ENCODE measurements at places on chromosomes 13 and 19. TPM values are rescaled to one million over a fixed set of nuclear protein-coding genes. Genes with fewer than 3 reads are reported as not detected.

- H3K27me3 ChIP-seq = no peaks in the 10 kb centered on the region
- H3K4me3 ChIP-seq = no peak overlapping the region
- H3K4me1 ChIP-seq = peaks cover 24% of the 10 kb centered on the region
- no peak overlapping the region for H3K27ac ChIP-seq
- DNase-seq = no peak
- H3K36me3 ChIP-seq = peaks cover 7% of the 10 kb centered on the region
Measured at GRCh38 chr13:24264976-24265375, 44.4 kb upstream of the C1QTNF9 start.

GRCh38 chr13:96052656-96053002 lies 572 bp downstream of the UGGT2 start:
- H3K27me3 ChIP-seq = no peaks in the 10 kb centered on the region
- H3K4me1 ChIP-seq = no peaks in the 10 kb centered on the region
- no peak for DNase-seq
- peak overlapping the region; percentile 35 for H3K27ac ChIP-seq
- H3K36me3 ChIP-seq = no peaks in the 10 kb centered on the region

Gene TMEM145
- not detected for total RNA-seq

Gene SIGLEC14
- not detected for total RNA-seq

DNA sequence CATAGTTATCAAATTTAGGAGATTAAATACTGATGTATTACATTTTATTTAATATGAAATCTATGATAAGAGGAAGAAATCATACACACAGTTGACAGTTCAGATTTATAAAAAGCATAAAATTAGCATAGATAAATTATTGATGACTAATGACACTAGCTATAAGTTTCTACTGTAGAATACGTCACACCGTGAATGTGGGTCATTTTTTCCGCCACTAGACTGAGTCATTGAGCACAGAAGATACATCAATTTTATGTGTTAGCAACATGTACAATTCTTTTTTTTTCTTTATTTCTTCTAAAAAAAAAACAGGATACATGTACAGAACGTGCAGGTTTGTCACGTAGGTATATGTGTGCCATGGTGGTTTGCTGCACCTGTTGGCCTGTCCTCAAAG lies 22.2 kb downstream of the AP2S1 start:
- H3K36me3 ChIP-seq = no peaks in the 10 kb centered on the region
- H3K4me3 ChIP-seq = no peak overlapping the region
- DNase-seq = no peak
- H3K27me3 ChIP-seq = no peaks in the 10 kb centered on the region
- H3K4me1 ChIP-seq = no peaks in the 10 kb centered on the region

DNA sequence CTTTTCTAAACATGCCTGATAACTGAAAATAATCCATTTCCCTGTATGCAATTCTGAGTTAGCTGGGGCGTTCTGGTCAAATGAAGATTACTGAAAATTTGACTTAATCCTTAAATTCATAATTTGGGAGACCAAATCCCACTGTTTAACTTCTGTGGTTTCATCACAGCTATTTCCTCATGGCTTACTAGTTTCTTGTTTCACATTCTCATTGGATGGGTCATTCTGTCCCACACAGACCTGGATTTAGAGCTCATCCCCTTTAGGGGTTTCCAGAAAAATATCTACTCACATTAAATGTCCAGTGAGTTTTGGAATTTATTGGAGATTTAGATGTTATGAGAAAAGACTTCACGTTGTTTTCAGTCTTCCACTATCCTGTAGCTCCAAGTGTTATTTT lies 709.3 kb upstream of the KLHL1 start:
- DNase-seq = no peak
- no peaks in the 10 kb centered on the region for H3K27me3 ChIP-seq
- H3K27ac ChIP-seq = no peak overlapping the region
- no peaks in the 10 kb centered on the region for H3K36me3 ChIP-seq

DNA sequence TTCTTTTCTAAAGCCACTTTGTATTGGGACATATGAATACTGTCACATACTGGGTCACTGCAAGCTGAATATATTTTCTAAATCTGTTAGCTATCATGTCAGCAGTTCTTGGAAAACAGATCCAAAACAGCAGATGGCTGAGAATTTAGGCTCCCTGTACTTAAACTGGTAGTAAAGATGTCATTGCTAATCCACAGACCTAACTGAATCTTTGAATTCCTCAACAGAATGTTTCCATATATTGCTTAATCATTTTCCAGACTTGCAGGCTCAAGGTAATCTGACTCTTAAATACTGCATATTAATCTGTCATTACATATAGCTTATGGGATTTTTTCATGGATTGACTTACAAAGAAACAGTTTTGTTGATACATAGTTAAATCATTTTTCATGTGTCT lies 639.0 kb upstream of the KLHL1 start:
- H3K27me3 ChIP-seq = no peaks in the 10 kb centered on the region
- H3K36me3 ChIP-seq = no peaks in the 10 kb centered on the region
- no peak overlapping the region for H3K27ac ChIP-seq
- no peak for DNase-seq
- H3K4me3 ChIP-seq = no peak overlapping the region
- no peaks in the 10 kb centered on the region for H3K4me1 ChIP-seq

DNA sequence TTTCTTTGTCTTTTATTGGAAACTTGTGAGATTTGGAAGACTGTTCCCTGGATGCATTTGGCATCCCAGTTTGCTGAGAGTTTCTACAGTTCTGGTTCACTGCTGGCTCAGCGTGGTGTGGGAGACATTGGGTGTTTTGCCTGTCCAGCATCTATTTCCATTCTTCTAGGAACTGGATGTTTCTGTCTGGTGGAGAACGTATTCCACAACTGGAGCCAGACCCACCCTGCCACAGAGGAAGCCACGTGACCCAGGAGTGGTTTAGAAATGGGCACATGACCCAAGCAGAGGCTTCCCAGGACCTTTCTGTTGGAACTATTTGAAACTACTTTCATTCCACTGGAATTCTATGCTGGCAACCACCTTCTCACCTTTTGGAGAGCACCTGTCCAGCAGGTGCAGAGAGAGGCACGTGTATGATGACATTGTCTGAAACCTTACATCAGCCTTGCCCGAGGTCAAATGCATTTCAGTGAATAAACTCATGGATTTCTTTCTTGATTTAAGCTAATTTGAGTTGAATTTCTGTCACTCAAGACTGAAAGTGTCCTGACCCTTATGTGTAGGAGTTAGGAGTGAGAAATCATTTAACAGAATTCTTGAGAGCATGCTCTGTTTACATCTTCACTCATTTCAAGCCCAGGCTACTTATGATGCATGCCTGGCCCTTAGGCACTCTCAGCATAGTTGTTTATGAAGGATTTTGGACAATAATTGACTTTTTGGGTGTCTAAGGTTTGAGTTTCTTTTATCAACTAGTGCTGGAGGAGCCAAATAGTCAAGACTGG lies 121.8 kb downstream of the AKAP11 start:
- no peaks in the 10 kb centered on the region for H3K27me3 ChIP-seq
- H3K27ac ChIP-seq = no peak overlapping the region
- H3K36me3 ChIP-seq = no peaks in the 10 kb centered on the region
- no peaks in the 10 kb centered on the region for H3K4me1 ChIP-seq
- H3K4me3 ChIP-seq = no peak overlapping the region

DNA sequence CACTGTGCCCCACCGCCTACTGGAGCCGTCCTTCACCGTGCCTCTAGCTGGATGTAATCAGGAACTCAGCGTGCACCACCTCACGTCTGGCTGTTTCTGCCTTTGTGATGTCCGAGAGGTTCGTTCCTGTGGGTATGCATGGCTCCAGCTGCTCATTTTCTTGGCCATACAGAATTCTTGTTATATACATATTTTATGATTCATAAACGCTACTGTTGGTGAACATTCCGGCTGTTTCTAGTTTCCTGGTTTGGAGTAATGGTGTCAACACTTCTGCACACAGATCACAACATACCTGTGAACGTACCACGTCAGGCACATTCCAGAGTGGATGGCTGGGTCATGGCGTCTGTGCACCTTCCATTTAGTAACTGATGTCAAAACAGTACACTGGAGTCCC lies 14.6 kb downstream of the DCUN1D2 start:
- no peaks in the 10 kb centered on the region for H3K4me1 ChIP-seq
- H3K27me3 ChIP-seq = no peaks in the 10 kb centered on the region
- H3K4me3 ChIP-seq = no peak overlapping the region
- H3K36me3 ChIP-seq = peaks cover 2% of the 10 kb centered on the region

DNA sequence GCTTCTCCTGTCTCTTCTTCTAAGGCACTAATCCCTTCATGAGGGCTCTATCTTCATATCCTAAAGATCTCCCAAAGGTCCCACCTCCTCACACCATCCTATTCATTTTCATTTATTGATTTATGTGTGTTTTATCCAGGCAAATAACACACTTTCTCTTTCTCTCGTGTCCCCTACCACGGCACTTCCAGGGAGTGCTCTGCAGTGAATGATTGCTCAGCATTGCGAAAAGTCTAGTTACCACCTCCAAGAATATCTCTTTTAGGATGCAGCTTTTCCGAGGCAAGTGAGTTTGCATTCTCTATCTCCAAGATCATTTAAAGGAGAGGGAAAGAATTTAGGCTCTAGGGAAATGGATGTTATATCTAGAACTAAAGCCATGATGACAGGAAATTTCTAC lies 101.7 kb downstream of the MIPEP start:
- H3K36me3 ChIP-seq = no peaks in the 10 kb centered on the region
- H3K27ac ChIP-seq = no peak overlapping the region
- no peaks in the 10 kb centered on the region for H3K4me1 ChIP-seq
- H3K27me3 ChIP-seq = no peaks in the 10 kb centered on the region

DNA sequence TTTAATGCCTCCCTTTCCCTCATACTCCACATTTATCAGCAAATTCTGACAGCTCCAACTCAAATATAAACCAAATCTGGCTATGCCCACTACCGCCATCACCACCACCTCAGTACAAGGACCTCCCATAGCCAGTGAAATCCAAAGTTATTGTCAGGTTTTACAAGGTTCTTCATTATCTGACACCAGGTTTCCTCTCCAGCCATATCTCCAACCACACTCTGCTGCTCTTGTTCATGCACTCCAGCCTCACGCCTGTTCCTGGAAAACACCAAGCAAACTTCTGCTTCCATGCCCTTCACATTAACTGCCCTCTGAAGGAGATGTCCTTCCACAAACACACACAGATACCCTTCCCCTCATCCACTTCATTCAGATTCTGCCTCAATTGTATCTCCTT lies 102.2 kb upstream of the MIR17HG start:
- H3K36me3 ChIP-seq = no peaks in the 10 kb centered on the region
- H3K27me3 ChIP-seq = no peaks in the 10 kb centered on the region
- DNase-seq = no peak

- H3K36me3 ChIP-seq = no peaks in the 10 kb centered on the region
- no peaks in the 10 kb centered on the region for H3K4me1 ChIP-seq
Measured at GRCh38 chr19:50427997-50428425, 4.7 kb upstream of the MYBPC2 start.

DNA sequence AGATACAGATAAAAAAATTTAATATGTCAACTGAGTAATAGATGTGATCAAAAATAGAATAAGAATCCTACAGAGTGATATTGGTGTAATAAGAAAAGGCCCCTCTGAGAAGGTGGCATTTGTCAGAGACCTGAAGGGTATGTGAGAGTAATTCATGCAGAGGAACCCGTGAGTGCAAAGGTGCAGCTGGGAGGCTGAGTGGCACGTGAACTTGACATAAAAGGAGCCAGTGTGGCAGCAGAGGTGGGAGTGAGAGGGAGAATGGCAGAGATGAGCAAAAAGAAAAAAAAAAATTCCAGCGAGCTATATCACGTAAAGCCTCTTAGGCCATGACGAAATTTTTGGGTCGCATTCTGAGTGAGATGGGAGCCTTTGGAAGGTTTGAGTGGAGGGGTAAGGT lies 588.9 kb downstream of the KCTD12 start:
- H3K36me3 ChIP-seq = no peaks in the 10 kb centered on the region
- no peaks in the 10 kb centered on the region for H3K4me1 ChIP-seq
- DNase-seq = no peak
- no peaks in the 10 kb centered on the region for H3K27me3 ChIP-seq

Gene CHST8
- not detected for total RNA-seq

DNA sequence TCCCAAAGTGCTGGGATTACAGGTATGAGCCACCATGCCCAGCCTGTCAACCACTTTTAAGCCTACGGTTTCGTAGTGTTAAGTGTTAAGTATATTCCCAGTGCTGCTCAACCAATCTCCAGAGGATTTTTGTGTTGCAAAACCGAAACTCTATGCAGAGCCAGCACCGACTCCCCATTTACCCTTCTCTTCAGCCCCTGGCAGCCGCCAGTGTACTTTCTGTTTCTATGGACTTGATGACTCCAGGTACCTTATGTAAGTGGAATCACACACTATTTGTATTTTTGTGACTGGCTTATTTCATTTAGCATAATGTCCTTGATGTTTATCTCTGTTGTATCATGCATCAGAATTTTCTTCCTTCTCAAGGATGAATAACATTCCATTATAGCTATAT lies 1.1 kb downstream of the SULT2A1 start:
- H3K27me3 ChIP-seq = no peaks in the 10 kb centered on the region
- peaks cover 54% of the 10 kb centered on the region for H3K36me3 ChIP-seq
- H3K27ac ChIP-seq = peak overlapping the region; percentile 93
- H3K4me1 ChIP-seq = no peaks in the 10 kb centered on the region
- no peak for DNase-seq

- H3K4me1 ChIP-seq = no peaks in the 10 kb centered on the region
- no peaks in the 10 kb centered on the region for H3K27me3 ChIP-seq
- no peak overlapping the region for H3K27ac ChIP-seq
- no peak for DNase-seq
- H3K4me3 ChIP-seq = no peak overlapping the region
Measured at GRCh38 chr19:46586294-46586693, 14.8 kb upstream of the CALM3 start.

DNA sequence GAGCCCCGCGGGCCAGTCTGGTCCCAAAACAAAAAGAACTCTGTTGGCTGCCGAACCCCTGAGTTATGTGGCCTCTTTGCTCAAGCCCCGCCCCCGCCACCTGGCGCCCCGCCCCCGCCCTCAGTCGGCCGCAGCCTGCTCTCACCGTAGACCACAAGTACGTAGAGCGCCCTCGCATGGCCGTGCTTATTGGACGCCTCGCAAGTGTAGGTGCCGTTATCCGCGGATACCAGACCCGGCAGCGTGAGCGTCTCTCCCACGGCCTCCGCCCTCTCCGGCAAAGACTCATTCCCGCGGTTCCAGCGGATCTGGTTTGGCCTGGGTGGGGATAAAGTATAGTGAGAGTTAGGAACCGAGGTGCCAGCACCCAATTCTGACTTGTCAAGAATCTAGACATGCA lies 5.5 kb upstream of the ZNF428 start:
- no peak overlapping the region for H3K27ac ChIP-seq
- no peaks in the 10 kb centered on the region for H3K27me3 ChIP-seq
- H3K36me3 ChIP-seq = no peaks in the 10 kb centered on the region
- H3K4me3 ChIP-seq = no peak overlapping the region
- no peaks in the 10 kb centered on the region for H3K4me1 ChIP-seq

- H3K36me3 ChIP-seq = no peaks in the 10 kb centered on the region
- H3K4me1 ChIP-seq = peaks cover 3% of the 10 kb centered on the region
- peak; percentile 69 for DNase-seq
- no peaks in the 10 kb centered on the region for H3K27me3 ChIP-seq
- peak overlapping the region; percentile 98 for H3K4me3 ChIP-seq
Measured at GRCh38 chr19:47514151-47514868, 553 bp downstream of the NAPA start.

GRCh38 chr19:2455851-2456570 lies 748 bp downstream of the LMNB2 start:
- DNase-seq = peak; percentile 62
- no peaks in the 10 kb centered on the region for H3K36me3 ChIP-seq
- H3K4me3 ChIP-seq = peak overlapping the region; percentile 83
- H3K4me1 ChIP-seq = no peaks in the 10 kb centered on the region
- H3K27ac ChIP-seq = peak overlapping the region; percentile 51

GRCh38 chr13:28499609-28500008 lies 4.7 kb upstream of the FLT1 start:
- peaks cover 6% of the 10 kb centered on the region for H3K4me1 ChIP-seq
- H3K4me3 ChIP-seq = no peak overlapping the region
- H3K27ac ChIP-seq = no peak overlapping the region
- H3K27me3 ChIP-seq = no peaks in the 10 kb centered on the region

All from right lobe of liver (tissue), 6 donors.